Right ventricle myocardium superior (tissue), 1 donor: ENCODE measurements at places on chromosomes 6 and 20.

- DNase-seq, result no peak
Observed at GRCh38 chr6:123802351-123802696, 1.3 kb upstream of the NKAIN2 start.

DNA sequence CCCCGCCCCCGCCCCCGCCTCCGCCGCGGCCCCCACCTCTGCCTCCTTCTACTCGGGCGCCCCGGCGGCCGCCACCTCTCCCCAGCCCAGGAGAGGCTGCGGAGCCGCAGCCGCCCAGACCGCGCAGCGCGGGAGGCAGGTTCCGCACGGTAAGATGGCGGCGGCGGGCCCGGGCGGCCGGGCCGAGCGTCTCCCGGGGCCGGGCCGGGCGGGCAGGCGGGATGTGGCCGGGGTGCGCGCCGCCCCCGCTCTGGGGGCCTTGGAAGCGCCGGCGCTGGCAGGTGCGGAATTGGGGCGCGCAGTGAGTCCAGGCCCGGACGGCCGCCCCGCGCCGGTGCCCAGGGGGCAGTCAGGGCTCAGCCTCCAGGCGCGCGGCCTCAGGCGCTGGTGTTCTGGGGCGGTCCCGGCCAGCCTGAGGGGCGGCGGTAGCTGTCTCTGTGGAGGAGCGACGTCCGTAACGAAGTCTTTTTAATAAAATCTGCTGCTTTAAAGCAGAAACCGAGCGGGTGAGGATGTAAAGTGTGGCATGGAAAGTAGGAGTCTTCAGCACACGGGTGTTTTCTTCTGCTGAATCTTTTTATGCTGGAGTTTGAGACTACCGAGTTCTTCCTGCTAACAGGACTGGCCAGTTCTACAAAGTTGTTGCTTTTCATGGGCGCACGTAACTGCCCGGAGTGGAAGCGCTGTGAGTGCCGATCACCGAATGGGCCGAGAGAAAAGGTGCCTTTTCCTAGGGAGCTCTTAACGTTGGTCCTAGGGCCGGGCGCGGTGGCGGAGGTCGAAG lies at the start of gene GID8:
Gene GID8 (plus strand): TSS at position 43 of the 784 bp plus-strand sequence. CDS start 3,356 bp downstream, outside the sequence.
- peak; percentile 67 for DNase-seq

GRCh38 chr6:48109944-48110343 lies 1.1 kb downstream of the PTCHD4 start:
- DNase-seq, result no peak

DNA sequence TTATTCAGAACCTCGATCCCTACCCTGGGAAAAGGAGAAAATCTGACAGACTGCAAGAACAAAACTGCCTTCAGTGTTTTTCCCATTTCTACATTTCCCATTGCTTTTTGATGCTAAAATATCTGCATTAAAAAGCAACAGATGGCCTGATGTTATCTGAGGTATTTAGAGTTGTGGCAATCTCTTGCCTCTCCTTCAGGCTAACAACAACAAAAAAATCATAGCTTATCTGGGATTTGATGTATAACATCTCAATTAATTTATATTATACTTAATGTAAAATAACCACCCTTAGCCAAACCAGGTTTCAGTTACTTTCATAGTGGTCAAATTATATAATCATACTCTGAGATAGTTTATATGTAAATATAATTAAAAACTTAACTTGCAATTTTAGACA lies 15.8 kb upstream of the GABRR2 start:
- DNase-seq, result no peak

DNA sequence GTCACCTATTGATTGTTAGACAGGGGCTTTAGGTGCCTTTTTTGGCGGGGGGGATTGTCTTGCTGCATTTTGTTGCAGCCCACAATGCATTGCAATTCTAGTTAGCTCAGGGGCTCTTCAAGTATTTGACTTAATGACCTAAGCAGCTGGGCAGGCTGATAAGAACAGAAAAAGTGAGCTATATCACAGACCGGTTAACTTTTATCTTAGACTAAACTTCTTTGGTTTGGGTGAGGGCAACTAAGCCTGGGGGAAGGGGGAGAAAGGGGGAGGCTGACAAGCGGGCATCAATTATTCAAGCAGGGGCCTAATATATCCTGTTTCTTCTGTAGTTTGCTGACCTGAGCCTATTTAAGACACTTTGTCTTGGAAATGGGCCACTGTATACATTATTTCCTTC lies 66.0 kb upstream of the GPR6 start:
- DNase-seq, result no peak

DNA sequence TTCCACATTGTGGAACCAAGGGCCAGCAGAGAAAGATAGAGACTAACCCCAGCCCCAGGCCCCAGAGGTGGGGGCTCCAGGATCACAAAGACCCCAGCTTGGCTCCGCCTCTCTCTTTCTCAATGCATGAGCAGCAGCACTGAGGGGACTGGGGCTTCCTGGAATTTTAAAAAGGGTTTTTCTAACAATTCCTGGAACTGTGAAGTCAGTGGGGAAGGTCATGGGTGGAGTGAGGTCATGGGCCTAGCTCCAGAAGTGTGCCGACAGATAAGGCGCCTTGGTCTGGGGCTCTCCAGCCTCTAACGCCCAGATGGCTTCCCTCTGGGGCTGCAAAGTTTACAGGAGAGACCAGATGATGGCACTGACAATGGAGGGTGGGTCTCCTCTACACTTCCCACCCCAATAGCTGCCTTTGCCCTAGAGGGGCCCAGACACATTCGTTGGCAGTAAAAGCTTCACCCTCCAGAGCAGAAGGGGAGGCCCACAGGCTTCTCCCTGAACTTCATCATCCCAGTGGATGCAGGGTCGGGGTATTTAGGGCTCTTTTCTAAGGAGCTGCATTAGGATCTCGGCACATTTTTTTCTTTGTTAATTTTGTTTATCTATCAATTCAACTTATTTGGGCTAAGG lies 46.9 kb upstream of the CD93 start:
- peak; percentile 78 for DNase-seq

- DNase-seq, result no peak
Observed at GRCh38 chr6:47096211-47096895, 54.2 kb upstream of the ADGRF1 start.

DNA sequence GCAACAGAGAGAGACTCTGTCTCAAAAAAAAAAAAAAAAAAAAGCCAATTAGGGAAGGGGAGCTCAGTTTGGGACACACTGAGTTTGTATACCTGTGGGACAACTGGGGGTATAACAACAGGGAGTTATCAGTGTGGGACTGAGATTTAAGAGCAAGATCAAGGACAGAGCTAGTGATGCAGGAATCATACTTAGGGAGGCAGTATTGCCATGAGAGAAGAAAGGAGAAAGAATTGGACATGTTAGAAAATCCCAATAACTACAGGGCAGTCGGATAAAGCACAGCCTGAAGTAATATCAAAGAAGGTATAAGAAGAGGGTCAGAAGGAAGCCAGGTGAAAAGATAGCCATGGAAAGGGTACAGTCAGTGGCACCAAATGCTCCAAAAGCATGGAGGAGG lies 121.2 kb downstream of the PTPRT start:
- DNase-seq, result no peak

DNA sequence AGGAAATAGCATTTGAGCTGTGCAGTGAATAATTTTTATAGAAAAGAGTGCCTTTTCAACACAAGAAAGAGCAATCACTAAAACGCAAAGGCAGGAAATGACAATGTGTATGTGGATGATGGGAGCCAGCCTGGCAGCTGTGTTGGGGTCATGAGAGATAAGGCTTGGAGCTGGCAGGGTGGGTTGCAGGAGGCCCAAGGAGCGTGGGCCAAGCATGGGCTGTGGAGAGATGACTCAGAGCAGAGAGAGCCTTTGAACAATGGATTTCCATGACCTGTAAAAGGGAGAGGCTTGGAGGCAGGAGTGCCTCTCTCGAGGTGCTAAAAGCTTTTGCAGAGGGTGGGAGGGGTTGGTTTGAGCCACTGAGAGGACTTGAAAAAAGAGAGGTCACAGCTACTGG lies 6.6 kb upstream of the TBC1D7 start:
- DNase-seq, result no peak

DNA sequence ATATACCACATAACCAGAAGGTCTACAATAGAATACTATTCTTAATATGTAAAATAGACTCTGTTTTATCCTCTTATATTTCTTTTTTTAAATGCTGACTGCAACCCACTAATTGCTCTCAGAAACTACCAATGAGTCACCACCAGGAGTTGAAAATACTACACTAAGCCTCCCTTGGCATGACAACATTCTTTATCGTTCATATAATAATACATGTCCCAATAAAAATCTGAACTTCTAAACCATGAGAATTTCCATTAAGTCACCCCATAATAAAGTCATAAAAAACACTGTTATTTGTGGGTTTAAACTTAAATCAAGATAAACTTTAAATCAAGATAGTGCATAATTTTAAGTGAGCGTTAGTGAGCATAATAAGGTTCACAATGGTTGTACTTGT lies 4.2 kb downstream of the HACE1 start:
- DNase-seq, result no peak

DNA sequence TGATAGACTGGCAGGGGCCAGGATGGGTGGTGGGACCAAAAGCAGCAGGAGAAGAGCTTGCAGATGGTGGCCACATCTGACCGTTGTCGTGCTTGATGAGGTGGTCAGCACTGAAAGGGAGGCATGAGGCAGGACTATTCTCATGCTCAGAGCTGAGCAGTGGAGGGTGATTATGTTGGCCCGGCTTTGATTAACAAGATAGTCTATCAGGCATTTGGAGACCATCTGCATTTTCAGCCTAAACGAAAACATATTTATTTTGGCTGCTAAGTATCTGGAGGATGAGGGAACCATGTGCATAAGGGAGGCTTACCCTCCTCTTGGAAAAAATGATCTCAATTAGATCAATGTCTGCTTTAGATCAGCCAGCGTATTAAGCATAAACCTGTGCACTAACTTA lies 141.6 kb upstream of the KCNK16 start:
- DNase-seq, result no peak

DNA sequence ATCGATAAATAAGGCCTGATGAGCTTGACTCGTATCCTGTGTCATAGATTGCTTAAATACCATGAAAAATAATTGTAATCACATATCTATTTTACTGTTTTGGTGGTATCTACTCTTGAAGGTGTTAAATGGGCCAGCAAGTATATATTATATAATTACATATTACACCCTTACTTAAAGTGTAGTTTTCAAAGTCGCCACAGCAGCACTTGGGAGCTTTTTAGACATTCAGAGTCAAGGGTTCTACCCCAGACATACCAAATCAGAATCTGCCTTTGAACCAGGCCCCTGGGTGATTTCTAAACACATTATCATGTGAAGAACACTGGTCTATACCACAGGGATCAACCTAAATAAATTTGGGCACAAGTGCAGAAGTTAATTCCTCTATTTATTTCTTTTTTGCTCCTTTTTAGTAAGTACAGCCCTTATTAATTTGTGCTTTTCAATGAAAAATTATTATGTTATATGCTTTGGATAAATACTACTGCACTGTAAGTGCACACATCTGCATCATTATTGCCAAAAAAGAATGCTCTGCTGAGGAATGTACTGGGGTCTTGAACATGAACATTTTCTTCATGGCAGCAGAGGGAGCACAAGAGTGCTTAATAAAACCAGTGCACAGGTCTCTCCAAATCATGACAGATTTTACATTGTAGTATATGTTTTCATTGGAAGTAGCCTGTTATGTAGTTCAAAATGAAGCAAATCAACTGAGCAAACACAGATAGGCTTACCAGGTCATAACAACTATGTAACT lies 3.1 kb upstream of the ATXN1 start:
- no peak for DNase-seq

GRCh38 chr6:36028877-36029324 lies 1.3 kb downstream of the MAPK14 start:
- peak; percentile 77 for DNase-seq

- no peak for DNase-seq
Observed at GRCh38 chr6:100105919-100106529, 112.0 kb upstream of the MCHR2 start.

GRCh38 chr6:32862725-32863124 lies 8.7 kb downstream of the PSMB9 start:
- no peak for DNase-seq

GRCh38 chr6:116018976-116019375 lies 41.7 kb downstream of the FRK start:
- DNase-seq, result no peak

DNA sequence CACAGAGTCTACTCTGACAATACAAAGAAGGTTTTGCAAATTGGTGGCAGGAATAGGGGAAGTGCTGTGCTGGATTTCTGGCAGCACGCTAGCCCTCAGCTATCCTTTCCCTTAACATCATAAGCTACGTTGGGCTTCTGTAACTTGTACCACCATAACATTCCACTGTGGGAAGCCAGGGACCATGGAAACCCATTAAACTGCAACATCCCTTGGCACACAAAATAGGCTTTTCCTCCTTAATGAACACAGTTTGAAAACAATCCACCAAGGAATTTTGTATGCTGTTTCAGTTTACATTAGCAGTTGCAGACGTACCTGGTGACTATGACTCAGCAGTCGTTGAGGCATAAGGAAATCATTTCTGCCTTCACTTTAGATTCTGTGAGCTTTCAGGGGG lies 203.9 kb upstream of the RAB32 start:
- DNase-seq, result no peak
